ENCODE measurements at places on chromosomes 5 and 9.
A peak's percentile ranks its signal among the peaks of the same experiment; 100 is the strongest.

GRCh38 chr5:31235381-31235780 is 41.9 kb downstream of the CDH6 start:
- no peak for DNase-seq

DNA sequence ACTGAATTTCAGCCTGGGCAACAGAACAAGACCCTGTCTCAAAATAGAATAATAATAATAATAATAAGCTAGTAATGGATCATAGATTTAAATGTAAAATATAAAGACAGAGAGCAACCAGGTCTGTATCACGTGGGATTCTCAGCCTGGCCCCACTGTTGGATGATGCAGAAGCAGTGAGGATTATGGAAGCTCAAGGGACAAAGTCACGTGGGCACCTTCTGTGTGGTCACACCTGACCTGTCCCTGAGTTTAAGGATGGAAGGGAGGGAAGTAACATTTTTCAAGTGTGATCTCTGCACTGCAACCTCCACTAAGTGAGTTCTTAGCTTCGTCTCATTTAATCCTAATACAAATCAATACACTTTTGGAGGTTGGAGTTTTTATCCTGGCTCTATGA is 212.5 kb upstream of the IER5L start:
- DNase-seq: no peak

DNA sequence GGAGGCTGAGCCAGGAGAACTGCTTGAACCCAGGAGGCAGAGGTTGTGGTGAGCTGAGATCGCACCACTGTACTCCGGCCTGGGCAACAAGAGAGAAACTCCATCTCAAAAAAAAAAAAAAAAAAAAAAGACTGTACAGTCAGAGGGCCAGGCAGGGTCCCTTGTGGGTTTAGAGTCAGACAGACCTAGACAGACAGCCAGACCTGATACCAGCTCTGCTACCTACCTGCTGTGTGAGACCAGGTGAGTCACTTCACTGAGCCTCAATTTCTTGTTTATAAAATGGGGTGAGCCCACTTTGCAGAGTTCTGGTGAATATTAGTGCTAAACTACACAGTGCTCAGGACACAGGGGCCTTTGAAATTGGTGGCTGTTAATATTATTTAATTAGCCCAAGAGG is 19.7 kb downstream of the TRIM14 start:
- DNase-seq: no peak

DNA sequence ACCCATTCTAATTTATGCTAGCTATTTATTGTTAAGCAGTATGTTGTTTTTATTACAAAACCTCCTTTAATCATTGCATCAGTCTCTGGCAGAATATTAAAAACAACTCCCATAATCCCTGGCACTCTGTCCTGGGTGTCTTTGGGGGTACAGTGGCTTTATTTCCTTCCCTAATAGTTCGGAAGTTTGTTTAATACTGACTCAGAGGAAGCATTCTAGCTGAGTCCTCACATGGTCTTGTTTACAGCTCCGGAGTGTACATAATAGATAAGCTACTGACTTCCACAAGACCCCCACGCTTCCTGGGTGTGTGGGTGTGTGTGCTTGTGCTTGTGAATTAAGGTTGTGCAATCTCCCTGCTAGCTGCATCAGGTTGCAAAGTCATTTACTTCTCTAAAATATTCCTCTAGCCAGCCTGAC is 149.8 kb upstream of the CDKN2B start:
- no peak for DNase-seq

DNA sequence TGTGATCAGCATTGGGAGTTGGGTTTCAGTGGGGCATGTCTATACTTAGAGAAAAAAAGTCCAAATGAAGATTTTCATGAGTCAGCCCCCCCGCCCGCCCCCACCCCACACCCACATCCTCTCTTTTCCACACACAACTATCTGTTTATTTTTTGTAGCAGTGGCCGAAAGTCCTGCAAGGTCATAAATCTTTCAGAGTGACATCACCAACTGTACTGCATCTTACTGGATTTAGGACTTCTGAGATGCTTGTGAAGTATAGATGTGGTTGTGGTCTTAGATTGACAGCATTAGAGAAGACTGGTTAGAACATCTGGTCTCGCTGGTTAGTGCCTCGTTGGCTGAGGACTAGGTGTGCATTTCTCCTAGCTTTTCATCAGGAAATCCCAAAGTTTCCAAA is 7.3 kb upstream of the ROPN1L start:
- DNase-seq: no peak

- DNase-seq: no peak
Measured at GRCh38 chr9:99720455-99721050, 101.1 kb upstream of the NR4A3 start.

DNA sequence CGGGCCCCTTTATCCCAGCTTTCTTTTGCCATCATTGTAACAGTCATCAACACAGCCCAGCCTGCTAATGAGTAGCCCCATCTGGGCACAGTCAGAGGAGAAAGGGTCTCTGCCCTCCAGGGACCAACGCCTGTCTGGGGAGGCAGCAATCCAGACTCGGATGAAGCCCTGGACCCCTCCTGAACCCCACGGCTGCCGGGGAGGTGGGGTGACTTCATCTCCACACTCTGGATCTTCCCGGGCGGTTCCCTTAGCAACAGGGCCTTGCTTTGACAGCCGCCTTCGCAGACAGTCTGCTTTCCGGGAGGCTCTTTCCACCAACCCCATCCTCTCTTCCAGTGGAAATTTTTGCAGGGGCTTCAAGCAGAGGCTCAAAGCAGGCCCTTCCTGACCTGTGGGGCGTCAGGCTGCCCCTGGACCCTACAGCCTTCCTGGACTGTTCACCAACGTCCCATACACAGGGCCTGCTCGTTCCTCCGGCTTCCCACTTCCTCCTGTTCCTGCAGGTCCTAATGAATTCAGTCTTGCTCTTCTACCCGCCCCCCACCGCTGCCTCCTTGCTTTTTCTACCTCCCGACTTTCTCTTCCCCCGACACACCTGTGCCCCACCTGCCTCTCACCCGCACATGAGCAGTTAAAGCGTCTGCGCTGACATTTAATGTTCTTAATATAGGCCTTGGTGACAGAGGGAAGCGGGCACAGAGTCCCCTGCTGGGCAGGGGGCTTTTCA is 161.7 kb upstream of the MVB12B start:
- DNase-seq: no peak

- peak; percentile 34 for DNase-seq
Measured at GRCh38 chr5:2383698-2384065, 367.8 kb downstream of the IRX2 start.

DNA sequence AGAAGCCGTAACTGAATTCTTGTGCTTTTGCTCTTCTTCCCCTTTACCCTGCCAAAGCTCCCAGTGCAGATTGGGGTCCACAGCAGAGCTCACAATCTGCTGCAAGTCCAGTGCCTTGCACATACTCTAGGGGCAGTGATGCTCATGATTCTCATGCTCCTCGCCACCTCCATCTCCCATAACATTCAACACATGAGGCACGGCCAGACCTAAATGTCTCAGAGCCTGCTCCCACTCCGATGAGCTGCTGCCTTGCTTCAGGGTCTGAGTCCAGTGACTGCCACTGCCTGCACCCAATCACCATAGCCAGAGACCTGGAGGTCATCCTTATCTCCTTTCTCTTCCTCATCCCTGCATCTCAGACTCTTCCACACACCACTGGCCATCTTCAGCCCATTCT is 10.5 kb downstream of the CSF1R start:
- DNase-seq: no peak
